ENCODE measurements at places on chromosomes 11 and 22.

DNA sequence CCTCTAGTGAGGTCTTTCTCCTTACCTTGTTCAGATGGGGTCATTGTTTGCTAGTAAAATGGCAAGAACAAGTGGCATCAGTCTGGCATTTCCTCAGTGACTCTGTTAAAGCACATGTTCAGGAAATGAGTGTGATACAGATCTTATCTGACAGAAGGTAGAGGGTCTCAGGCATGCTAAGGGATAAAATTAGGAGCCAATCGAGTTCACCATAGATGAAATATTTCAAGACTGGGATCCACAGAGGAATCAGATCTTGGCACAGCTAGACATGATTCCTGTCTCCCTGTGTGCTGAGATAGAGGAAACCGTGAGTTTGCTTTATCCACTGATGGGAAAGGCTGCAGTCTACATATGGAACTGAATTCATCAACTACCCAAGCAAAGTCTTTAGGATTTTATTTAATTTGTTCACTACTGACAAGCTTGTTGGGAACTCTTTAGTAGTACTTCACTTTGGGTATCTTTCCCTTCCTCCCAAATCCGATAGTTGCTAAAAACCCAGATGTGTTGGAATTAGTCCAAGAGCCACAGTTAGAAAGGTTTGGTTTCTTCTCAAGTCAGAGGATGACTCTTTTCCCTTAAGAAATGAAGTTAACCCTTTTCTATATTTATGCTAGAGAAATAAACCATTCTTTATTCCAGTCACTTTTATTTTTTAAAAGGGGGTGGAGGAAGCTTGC, 18.4 kb downstream of the FAM118B start:
- DNase-seq, result no peak

GRCh38 chr11:100404907-100405306, 282.2 kb upstream of the ARHGAP42 start:
- DNase-seq, result no peak

GRCh38 chr11:134558916-134559601, 147.0 kb upstream of the B3GAT1 start:
- no peak for DNase-seq

- no peak for DNase-seq
These were observed 71.6 kb downstream of the C11orf58 start for GRCh38 chr11:16809886-16810668.

GRCh38 chr11:61775606-61776554, 16.5 kb downstream of the TMEM258 start:
- DNase-seq, result no peak

- no peak for DNase-seq
These were observed 14.0 kb downstream of the ADAMTS8 start for GRCh38 chr11:130414107-130415080.

GRCh38 chr11:96960476-96960875, 570.7 kb downstream of the JRKL start:
- no peak for DNase-seq

GRCh38 chr11:14873632-14874031, 18.4 kb downstream of the CYP2R1 start:
- no peak for DNase-seq

GRCh38 chr22:30283342-30283741, 6.0 kb downstream of the CASTOR1 start:
- no peak for DNase-seq

- DNase-seq, result peak; percentile 9
These were observed 37.0 kb downstream of the MUC2 start for GRCh38 chr11:1111545-1112212.

GRCh38 chr22:23823331-23823791, 15.4 kb downstream of the DERL3 start:
- DNase-seq, result no peak

GRCh38 chr11:12075822-12076821, 34.3 kb upstream of the MICAL2 start:
- no peak for DNase-seq

DNA sequence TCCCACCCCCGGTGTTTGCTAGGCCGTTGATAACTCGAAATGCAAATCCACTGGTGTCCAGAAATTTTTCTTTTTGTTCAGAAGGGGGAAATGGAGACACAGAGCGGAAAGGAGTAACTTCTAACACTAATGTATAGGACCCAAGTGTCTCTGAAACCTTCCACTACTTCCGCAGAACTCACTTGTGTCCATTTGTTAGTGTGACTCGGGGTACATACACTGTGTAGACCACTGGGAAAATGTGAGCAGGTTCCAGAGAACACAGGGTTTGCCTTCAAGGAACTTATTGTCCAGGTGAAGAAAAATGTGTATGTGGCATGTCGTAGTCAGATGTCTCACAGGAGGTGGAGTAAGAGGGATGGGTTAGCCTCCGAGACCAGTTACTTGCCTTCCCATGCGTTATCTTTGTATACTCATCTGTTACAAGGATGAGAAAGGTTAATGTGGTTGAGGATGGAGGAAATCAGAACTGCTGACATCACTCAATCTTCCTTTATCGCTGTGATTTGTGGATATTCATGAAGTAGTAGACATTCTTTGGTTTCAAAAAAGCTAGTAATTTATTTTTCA, 857 bp downstream of the ARCN1 start:
- DNase-seq, result no peak

DNA sequence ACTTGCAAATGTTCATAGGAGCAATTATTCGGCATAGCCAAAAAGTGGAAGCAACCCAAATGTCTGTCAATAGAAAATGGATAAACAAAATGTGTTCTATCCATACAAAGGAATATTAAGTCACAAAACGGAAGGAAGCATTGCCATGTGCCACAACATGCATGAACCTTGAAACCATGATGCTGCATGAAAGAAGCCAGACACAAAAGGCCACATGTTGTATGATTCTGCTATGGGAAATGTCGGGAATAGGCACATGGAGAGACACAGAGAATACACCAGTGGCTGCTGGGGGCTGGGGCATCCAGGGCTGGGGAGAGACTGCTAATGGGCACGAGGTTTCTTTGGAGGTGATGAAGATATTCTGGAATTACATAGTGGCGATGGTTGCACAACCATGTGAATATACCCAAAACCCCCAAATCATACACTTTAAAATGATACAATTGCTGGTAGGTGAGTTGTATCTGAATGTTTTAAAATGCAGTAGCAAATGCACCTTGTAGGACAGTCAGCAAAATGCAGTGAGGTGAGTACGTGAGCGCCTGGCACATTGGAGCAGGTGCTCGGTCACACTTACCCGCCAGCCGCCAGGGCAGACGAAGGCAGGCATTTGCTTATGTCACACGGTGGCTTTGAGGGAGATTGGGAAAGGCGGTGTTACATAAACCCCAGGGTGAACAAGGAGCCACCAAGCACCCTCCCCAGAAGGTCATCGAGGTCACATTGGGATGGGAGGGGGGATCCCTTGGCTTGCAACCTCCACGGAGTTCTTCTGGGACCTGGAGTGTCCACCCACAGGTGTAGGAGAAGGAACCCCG, 6.3 kb upstream of the OSM start:
- no peak for DNase-seq

DNA sequence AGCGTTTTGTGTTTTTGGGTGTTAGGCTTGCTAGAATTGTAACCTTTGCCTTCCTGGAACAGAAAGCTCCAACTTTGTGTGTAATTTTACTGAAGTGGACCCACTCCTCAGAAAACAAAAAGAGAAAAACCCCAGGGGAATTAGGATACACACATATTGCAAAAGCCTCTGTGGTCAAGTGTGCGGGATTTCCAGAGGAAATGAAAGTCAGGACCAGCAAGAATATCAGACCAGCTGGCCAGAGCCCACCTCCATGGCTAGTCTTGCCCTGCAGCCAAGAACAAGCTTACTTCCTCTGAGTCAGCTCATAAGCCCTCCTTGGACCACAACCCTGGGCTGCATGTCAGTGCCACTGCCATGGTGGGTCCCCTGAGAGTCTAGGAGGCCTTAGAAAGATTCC, 37.0 kb upstream of the FTH1 start:
- no peak for DNase-seq

- no peak for DNase-seq
These were observed 100.8 kb downstream of the TRIM29 start for GRCh38 chr11:120037111-120037510.

DNA sequence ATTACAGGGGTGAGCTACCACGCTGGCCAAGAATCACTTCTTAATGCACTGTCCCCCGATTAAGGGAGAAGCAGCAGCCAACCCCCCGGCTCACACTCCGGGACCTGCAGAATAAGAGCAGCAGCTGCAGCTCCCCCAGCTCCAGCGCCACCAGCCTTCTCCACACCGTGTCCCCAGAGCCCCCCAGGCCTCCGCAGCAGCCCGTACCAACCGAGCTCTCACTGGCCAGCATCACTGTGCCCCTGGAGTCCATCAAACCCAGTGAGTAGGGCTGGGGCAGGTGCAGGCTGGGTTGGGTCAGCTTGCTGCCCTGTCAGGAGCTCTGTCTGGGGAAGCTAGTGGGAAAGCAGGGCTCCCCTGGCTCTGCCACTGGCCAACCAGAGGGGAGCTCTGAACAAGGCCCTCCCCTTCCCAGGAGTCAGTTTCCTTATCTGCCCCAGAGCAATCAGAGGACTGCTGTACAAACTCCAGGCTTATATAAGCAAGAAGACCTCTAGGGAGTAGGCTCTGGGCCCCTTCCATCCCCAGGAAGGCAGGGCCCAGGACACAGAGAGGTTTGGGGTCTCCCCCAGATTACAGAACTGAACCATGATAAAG, 8.5 kb upstream of the SH3BP1 start:
- DNase-seq, result no peak

DNA sequence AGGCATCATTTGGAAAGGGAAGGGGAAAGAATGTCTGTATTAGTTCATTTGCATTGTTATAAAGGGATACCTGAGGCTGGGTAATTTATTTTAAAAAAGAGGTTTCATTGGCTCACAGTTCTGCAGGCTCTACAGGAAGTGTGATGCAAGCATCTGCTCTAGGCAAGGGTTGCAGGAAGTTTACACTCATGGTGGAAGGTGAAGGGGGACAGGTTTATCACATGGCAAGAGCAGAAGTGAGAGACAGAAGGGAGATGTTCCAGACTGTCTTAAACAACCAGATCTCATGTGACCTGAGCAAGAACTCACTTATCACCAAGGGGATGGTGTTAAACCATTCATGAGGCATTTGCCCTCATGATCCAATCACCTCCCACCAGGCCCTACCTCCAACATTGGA, 90.6 kb downstream of the CCDC83 start:
- DNase-seq, result no peak

- DNase-seq, result peak; percentile 80
These were observed 838 bp downstream of the FKBP2 start for GRCh38 chr11:64241491-64242374.

GRCh38 chr11:109384873-109385272, 37.1 kb upstream of the C11orf87 start:
- no peak for DNase-seq

GRCh38 chr11:81570669-81571068, 1163.0 kb downstream of the FAM181B start:
- no peak for DNase-seq

GRCh38 chr11:45885921-45886721, 670 bp downstream of the MAPK8IP1 start:
- no peak for DNase-seq

DNA sequence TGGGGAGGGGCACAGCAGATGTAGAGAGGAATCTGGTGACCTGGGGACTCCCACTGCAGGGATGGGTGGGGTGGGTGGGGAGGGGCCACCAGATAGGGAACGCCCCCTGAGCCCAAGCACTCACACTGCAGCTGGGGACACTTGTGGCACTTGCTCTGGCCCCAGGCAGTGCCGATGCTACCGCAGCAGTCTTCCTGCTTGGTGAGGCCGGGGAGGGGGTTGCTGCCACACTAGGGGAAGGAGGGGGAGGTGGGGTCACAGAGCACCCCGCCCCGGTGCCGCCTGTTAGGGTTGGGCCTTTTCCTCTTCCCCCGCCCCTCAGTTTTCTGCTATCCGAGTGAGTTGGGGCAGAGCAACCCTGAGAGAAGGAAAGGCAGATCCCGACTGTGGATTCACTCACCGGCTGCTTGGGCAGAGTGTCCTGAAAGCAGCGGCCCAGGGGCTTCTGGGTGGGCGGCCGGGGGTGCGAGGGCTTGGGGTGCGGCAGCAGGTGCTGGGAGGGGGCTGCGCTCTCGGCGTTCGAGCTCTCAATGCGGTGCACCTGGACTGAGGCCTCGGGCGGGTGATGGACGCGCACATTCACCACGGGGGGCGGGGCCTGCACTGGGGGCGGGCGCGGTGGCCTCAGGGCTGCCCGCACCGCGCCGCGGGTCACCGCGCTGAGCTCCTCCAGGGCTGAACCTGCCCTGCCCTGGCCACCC, 4.7 kb downstream of the LTBP3 start:
- DNase-seq, result peak; percentile 58

DNA sequence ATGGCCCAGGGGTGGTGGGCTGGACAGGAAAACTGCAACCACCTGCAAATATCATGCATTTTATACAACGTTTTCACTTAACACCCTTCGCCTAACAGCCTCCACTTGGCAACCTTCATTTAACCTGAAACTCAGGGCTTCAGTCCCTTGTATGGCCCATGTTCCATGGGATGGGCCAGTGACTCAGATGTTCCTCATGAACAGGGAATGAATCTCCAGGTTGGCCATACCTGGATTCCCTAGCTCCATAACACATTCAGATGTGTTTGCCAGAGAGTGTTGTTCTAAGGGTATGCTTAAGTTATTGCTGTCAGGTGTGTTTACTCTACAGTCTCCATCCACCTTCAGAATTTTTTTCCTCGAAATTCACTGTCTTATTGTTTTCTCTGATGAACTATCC, 316.9 kb downstream of the JRKL start:
- DNase-seq, result no peak

DNA sequence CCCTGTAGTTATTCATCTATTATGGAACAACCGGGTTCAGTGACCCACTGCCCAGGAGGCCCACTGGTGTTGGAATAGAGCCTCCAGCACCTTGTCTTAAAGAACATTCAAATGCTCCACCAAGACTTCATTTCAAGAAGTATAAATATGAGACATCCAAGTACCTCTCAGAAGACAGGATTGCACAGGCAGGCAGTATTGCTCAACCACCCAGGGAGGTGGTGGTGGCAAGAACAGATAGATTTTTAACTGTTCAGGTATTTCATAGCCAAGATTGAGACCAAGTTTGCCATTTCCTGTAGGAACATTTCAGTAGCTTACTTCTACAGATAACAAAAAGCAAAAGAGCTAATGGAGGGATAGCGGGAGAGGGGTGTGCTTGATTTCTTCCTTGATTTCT, 78.7 kb downstream of the COMMD9 start:
- DNase-seq, result no peak

- no peak for DNase-seq
These were observed 80.3 kb downstream of the ME3 start for GRCh38 chr11:86592047-86592591.
